ENCODE measurements at places on chromosomes 13 and 19.

GRCh38 chr19:50721441-50722137 is 1.6 kb upstream of the CLEC11A start:
- DNase-seq: no peak

GRCh38 chr19:2051773-2052704 is 995 bp upstream of the MKNK2 start:
- no peak for DNase-seq

GRCh38 chr13:46577696-46578589 is 25.0 kb downstream of the LRCH1 start:
- DNase-seq: peak; percentile 25

DNA sequence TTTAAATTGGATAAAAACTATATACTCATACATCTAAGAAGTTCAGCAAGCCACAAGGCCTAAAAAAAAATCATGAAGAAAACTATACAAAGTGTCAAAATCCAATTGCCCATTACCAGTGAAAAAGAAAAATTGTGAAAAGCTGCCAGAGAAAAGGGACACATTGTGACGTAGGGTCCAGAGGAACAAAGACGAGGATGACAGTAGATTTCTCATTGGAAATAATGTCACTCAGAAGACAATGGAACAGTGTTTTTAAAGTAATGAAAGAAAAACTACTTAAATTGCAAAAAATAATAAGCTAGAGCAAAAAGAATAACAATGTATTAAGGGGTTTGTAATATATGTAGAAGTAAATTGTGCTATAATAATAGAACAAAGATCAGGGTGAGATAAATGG is 195.2 kb downstream of the EFNB2 start:
- no peak for DNase-seq

DNA sequence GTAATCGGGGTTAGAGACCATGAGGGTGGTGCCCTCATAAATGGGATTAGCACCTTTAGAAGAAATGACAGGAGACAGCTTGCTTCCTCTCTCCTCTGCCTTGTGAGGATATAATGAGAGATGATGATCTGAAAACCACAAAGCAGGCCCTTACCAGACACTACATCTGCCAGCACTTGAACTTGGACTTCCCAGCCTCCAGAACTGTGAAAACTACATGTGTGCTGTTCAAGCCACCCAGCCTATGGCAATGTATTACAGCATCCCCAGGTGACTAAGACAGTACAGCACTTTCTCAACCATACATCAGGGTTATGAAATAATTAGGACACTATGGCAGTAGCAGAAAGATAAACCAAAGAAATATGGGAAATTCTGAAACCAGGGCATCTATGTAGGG is 7.4 kb downstream of the ZNF564 start:
- no peak for DNase-seq

DNA sequence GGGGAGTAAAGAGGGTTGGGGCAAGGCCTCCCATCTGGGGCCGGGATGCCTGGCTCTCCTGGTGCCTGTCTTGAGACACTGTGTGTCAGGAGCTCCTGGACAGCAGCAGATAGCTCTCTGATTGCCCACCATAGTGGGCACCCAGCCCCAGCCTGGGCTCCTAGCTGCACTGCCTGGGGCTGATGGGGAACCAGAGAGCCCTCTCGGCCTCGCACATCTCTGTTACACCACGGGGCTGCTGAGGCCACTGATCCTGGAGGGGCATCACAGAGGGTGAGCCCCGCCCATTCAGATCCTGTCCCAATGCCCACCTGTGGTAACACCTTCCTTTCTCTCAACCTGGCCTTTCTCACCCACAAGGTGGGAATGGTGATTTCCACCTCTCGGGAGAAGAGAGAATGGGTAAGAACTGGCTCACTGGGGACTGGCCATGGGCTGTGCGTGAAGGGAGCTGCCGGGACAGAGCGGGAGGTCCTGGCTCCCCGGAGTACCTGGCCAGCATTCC is 135.9 kb downstream of the URI1 start:
- no peak for DNase-seq

- DNase-seq: no peak
Measured at GRCh38 chr13:53622456-53622855, 593.8 kb downstream of the OLFM4 start.

DNA sequence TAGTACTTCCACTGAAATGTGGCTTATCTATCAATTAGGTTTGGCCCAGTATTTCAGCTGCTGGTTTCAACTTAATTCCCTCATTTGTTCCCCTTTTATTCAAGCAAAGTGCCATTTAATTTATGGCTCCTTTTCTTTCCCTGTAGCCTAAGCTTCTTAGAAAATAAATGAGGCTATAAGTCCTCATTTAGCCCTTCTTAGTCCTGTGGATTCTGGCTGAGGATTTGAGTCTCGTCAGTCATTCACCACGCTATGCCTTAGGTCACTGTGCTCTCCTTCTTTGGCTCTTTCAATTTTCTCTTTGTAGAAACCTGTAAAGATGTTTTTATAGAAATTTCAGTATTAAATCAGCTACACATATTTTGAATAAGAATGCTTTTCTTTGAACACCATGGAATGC is 579.1 kb downstream of the GPC6 start:
- DNase-seq: no peak

DNA sequence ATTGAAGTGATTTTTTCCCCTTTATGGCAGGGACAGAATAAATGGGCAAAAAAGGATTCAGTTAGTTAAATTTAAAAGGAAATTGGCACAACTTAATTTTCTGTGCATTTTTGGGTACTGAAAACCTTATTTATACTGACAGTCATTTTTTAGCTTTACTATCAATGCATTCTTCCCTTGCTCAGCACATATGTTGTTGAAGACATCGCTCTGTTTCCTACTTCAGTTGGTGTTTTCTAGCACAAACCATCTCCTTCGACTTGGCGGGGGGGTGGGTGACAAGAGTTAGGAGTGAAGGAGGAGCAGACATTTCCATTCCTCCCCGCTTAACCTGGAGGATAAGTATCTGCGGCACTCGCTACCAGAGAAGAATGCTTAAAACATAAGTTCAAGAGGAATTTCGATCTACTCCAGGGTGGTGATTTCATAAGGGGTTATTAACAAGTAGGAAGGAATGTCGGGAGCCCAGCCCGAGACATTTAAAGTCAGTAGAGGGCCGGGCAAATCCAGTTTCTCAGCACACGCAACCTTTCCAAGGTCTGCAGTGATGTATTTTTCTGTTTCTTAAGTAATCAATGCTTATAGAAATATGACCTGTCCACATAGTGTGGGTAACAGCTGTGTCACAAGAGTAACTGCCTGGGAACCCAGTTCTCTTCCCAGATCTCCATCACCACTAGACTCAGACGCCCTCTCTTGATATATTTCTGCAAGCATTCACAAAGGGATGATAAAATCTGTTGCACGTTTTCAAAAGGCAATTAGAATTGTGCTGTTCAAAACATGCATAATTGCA is 525.8 kb downstream of the MYO16 start:
- no peak for DNase-seq

DNA sequence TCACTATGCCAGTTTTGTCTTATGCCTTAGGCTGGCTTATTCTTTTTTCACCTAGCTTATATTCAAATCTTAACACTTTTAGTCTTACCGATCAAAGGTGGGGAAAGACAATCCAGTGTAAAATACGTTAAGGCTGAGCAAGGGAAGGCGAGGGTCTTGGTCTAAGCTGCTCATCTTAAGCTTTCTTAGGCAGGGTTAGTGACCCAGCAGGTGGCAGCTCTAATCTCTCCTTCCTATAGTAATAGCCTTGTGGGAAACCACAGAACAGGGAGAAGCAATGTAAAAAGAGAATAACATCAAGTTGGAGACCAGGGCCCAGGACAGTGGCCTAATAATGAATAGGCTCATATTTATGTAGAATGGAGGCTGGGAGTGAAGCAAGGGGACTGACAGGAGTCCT is 45.9 kb downstream of the COG3 start:
- DNase-seq: no peak

GRCh38 chr19:43465468-43466120 is at the start of gene LYPD3:
TSS of gene LYPD3 (minus strand) at chr19:43465608. CDS start at chr19:43465571, 37 bp downstream.
- DNase-seq: no peak

- DNase-seq: no peak
Measured at GRCh38 chr19:5096536-5096935, 127.6 kb downstream of the KDM4B start.

DNA sequence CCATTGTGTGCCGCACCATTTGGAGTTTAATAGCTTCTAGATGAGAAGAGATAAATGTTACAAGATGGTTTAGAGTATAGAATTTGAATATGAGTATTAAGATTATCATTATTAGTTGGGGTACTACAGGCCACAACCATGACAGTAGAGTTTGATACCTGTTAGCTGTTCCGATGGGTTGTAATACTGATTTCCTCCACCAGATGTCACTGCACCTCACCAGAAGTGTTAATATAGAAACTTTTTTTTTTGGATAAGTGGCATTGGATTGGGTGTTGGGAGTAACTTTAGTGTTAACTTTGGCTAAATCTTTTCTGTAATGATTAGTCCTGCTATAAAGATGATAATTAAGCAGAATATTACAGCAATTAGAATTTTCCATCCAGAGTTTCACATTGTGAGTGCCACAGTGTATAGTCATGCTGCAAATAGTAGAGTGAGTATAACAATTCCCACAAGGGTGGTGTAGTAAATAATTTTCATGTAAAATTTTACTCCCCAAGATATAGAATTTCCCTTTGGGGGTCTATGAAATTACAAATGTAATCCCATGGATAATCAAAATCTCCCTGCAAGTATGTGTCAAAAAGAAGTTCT is 56.3 kb downstream of the PSG3 start:
- no peak for DNase-seq

DNA sequence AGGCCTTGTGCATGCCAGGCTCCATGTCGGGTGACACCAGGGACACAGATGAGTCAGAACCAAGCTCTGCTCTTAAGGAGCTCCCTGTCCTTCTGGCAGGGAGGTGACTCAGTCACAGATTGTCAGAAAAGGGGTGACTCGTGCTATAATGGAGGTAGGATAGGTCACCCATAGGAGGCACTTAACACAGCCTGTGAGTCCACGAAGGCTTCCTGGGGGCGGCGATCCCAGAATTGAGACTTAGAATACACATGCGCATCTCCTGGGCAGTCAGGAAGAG is 19.6 kb downstream of the FUZ start:
- DNase-seq: no peak

DNA sequence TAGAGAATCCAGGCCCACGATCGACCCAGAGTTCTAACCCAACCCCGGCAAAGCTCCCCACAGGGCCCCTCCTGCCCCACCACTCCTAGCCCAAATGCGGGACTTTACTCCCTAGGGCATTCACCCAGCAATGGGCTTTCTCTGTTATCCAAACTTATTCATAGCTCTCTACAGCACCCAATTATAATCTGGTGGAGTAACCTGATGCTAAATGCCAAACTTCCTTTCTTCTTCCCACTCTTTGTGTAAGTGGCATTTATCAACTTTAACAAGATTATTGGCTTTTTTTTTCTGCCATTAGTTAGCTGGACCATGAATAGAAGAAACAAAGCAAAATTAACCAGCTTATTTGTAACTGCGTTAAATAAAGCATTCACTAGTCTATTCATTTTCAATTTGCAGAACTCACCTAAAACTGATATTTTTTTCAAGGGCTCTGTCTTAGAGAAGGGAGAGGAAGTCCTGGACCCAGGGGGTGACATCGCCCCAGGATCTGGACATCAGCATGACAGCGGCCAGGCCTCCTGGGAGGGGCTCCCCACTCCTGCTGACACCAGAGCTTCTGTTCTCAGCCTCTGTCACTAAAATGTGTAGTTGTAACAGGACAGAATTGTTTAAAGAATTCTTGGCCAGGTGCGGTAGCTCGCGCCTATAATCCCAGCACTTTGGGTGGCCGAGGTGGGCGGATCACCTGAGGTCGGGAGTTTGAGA is 1.5 kb downstream of the FAM124A start:
- DNase-seq: no peak

GRCh38 chr19:18373892-18374629 is 11.9 kb upstream of the GDF15 start:
- no peak for DNase-seq

DNA sequence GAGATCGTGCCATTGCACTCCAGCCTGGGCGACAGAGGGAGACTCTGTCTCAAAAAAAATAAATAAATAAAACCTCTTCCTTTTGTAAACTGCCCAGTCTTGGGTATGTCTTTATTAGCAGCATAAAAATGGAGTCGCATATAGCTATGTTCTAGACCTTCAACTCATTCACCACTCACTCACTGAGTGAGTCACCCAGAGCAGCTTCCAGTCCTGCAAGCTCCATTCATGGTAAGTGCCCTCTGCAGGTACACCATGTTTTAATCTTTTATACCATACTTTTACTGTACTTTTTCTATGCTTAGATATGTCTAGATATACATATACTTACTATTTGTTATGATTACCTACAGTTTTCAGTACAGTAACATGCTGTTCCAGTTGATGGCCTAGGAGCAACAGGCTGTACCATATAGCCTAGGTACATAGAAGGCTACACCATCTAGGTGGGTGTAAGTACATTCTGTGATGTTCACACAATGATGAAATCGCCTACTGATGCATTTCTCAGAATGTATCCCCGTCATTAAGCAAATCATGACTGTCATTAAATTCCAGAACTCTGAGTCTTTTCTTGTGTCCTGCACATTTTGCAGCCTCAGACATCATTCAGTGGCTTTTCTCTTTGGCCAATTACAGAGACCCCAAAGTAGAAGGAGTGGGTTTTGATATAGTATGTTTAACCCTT is 13.7 kb upstream of the FARP1 start:
- DNase-seq: no peak

DNA sequence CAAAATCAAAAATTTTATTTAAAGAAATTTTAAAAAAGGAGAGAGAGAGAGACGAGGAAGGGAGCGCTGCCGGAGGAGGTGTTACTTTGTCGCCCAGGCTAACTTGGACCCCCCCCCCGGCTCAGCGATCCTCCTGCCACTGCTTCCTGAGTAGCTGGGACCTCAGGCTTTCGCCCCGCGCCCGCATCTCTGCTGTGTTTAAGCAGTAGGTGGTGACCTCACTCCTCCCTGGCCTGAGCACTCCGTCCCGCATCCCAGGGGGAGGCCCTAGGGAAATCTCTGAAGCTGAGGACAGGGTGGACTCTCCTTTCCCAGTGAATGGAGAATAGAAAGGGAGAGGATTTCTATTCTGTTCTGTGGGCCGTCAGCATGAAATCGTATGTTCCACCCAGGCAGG is 485 bp upstream of the ZNF845 start:
- DNase-seq: no peak

DNA sequence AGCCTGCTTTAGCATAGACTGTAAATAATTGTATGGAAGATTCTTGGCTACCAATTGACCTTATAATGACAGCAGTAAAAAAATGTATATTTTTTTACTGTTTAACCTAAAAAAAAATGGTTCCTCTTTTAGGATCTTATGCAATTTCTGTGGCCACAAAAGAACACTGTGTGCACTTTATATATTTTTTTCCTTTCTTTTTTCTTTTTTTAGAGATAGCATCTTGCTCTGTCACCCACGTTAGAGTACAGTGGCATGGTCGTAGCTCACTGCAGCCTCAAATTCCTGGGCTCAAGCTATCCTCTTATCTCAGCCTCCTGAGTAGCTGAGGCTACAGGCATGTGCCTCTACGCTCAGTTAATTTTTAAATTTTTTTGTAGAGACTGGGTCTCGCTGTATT is 6.1 kb downstream of the FLT3 start:
- DNase-seq: no peak

DNA sequence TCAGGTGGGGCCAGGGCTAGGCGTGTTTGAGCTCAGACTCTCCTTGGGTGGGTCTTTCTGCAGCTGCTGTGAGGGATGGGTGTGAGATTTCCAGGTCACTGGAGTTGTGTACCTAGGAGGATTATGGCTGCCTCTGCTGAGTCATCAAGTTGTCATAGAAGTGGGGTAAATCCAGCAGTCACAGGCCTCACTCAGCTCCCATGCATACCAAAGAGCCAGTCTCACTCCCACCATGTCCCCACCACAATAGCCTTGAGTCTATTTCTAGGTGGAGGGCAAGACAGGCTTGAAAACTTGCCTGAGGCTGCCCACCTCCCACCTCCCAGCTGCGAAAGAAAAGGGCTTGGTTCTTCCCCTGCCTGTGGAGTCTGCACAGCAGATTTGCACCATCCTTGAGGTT is 194.0 kb upstream of the PCDH17 start:
- DNase-seq: no peak

Data from NCI-H187 treated with DMSO at 0.1 percent for 48 hours (cell line).